Astrocyte (in vitro differentiated cells and primary cell): ENCODE measurements at places on chromosomes 4 and X. TPM values are rescaled to one million over a fixed set of nuclear protein-coding genes. Genes with fewer than 3 reads are reported as not detected.

DNA sequence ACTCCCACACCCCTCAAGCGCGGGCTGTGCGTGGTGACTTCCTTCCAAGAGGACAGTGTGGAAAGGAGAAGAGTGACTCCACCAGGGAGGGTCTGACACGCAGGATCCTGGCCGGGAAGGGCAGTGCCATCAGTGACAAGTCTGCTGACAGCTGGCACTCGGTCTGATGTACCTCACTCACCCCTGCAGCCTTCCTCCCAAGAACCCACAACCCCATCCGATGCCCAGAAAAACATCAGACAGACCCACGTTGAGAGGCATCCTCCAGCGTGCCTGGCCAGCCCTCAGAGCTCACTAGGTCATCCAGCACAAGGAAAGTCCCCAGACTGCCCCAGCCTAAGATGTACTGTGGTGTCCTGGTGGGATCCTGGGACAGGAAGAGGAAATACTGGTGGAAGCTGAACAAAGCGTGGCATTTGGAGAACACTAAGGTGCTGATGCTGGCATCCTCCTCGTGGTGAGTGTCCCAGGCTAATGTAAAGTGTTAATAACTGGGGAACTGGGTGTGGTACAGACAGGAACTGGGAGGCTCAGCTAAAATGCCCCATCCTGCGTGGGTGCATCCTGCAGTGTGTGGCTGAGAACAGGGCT lies 200.0 kb upstream of the PSAPL1 start:
- DNase-seq = no peak

Gene MTMR8
- 0.89 and 1.6 TPM in 2 replicates for total RNA-seq

- peak; percentile 12 for DNase-seq
These were observed 308.2 kb downstream of the FRMPD4 start for GRCh38 chrX:12446342-12447075.

DNA sequence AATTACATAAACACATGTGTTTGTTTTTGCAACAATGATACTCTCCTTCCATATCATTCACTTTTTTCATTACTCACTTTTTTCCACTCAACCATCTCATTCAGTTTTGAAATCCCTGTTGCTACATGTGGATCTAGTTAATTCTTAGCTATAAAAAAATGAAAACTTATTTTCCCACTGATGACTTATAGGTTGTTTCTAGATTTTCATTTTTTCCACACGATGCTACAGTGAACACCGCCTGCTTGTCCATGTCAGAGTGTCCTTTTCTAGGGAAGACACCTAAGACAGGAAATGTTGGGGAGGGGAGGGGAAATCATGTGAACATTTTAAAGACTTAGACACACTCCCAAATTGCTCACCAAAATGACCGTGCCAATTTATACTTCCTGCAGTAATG lies 70.2 kb downstream of the SUPT20HL2 start:
- DNase-seq = no peak

GRCh38 chrX:53374923-53375322 lies 47.5 kb downstream of the SMC1A start:
- DNase-seq = no peak

Gene YIPF7
- total RNA-seq = 0.30 and 0.31 TPM in 2 replicates

Gene BEX1
- total RNA-seq = 15.5 and 16.6 TPM in 2 replicates

- peak; percentile 43 for DNase-seq
These were observed 19.0 kb upstream of the DDX60 start for GRCh38 chr4:168337550-168337940.

DNA sequence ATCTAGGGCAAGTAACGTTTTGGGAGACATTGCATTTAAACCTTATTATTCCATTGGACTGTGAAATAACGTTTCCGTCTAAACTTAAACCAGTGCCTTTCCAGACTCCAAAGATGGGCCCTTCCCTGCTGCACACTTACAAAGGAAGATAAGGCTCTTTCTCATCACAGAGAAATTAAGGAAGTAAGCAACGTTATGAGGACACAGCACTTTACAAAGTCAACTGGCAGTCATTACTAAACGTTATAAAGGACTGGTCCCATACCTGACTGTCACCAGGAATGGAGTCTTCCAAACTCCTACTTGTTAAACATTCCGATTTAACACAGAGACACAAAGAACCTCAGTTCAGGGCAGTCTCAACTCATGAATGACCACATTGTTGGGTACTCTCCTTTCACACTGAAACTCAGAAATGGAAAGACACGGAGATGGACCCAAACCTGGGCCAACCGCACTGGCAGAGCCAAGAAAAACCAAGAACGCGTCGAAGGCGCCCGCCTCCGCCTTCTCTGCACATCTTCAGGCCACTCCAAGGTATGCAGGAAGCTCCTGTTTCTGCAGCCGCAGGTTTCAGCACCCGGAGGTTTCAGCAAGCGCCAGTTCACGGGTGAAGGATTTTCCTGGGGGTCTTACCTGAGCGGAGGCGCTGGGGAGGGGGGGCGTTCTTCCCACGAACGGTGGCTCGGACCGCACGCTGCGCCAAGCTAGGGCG lies 670 bp downstream of the PAPSS1 start:
- peak; percentile 46 for DNase-seq

DNA sequence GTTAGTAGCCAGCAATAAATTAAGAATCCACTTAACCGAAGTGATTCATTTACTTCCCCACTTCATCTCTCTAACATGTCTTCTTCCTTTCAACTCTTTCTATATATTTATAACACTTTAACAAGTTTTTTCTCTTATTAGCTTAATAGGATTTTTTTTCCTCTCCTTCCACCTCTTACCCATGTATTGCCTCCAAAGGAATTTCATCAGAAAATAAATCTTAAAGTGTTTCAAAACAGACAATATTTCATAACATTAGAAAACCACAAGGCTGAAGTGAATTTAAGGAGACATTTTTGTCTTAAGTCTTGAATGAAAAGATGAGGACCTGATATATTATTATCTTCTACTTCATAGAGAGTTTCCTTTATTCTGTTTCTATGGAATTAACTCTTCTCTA lies 101.5 kb downstream of the PDGFC start:
- no peak for DNase-seq

- DNase-seq = no peak
These were observed 263.2 kb downstream of the TECRL start for GRCh38 chr4:64146030-64146429.

DNA sequence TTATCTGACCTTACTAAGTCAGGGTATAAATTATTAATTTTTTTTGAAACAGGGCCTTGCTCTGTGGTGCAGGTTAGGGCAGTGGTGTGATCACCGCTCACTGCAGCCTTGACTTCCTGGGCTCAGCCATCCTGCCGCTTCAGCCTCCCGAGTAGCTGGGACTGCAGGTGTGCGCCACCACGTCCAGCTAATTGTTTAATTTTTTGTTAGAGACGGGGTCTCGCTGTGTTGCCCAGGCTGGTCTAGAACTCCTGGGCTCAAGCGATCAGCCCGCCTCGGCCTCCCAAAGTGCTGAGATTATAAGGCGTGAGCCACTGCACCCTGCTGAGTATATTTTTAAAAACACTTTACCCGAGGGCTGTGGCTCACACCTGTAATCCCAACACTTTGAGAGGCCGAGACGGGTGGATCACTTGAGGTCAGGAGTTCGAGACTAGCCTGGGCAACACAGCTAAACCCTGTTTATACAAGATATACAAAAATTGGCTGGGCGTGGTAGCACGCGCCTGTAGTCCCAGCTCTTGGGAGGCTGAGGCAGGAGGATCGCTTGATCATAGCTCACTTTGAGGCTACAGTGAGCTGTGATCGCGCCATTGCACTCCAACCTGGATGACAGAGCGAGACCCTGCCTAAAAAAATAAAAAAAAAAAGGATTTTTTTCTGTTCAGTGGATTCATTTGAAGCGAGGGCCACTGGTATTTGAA lies 721 bp upstream of the TBC1D25 start:
- no peak for DNase-seq
